ENCODE measurements at places on chromosomes 6 and 20.
A peak's percentile ranks its signal among the peaks of the same experiment; 100 is the strongest.

- no peak for DNase-seq
These were observed 22.4 kb downstream of the TRMT6 start for GRCh38 chr20:5927749-5928462.

DNA sequence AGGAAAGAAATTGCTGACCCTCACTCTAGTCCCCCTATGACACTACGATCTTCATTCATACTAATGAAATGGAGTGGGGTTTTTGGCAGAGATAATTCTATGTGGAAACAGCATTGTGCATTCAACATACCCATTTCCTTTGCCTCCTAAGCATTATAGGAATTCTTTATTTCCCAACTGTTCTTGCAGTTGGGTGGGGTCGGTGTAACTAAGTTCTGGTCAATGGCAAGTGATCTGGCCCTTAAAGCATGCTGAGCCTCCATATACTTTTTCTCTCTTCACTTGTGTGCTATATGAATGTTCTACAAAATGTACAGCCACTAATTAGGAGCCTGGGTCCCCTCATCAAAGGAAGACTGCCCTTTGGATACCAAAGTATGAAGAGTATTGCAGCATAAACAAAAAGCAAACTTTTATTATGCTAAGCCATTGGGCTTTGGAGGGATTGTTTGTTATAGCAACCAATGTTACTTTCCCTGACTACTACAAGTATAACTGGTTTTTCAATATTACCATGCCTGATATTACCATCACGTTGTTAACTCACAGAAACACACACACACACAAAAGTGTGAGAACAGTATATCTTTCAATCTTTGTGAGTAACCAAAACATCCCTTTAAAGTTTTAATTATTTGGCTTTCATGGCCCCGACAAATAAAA lies 9.0 kb upstream of the ISM1 start:
- no peak for DNase-seq

- DNase-seq: no peak
These were observed 276.8 kb downstream of the TENT5A start for GRCh38 chr6:81475646-81476045.

DNA sequence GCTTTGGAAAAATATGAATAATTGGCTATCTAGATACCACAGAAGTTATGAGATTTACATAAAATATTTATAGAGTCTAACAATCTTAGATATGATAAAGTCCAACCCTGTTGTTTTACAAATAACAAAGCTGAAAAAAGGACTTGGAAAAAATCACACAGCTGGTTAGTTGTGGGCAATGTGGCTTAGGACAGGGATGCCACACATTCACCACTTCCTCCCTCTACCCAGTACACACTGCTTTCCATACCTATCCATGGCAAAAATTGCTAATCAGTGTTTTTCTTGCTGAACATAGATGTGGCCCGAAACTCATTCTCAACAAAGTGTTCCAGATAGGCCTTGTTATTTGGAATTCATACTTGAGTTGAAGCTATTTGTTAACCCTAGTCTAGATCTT lies 147.3 kb upstream of the BMP5 start:
- no peak for DNase-seq

GRCh38 chr6:53290537-53291510 lies 57.9 kb downstream of the ELOVL5 start:
- DNase-seq: no peak

DNA sequence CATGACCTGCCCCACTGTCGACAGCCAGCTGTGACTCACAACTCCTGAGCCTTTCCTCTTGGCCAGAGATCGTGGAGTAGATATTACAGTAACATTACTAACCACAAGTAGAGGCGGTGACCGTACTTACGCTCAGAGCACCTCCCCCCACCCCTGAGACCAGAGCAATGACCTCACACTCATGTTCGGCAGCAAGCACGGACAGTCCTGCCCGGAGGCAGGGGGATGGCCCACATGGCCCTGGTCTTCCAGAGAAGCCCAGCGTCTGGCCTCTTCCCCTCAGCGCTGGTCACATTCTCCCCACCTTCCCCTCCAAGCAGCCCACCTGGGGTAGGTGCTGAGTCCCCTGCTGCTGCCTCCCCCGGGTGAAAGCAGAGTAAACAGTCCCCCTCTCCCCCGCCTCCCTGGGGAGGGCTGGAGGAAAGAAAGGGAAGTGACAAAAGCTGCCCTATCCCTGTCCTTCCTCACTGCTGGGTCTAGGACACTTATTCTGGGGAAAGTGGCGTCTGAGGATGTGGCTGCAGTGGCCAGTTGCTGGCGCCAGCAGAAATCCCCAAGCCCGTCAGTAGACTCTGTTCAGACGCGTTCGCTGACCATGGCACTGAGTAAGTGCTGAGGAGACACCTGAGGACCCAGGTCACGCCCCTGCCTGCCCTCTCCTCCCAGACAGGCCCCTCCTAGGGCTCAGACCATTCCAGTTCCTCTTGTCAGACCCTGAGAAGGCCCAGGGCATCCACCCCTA lies 68.5 kb downstream of the MRPL14 start:
- peak; percentile 55 for DNase-seq

GRCh38 chr20:56949318-56949717 lies 317.1 kb downstream of the BMP7 start:
- DNase-seq: no peak

GRCh38 chr6:152981989-152982903 lies 595 bp downstream of the FBXO5 start:
- no peak for DNase-seq

GRCh38 chr6:104710543-104711335 lies 149.0 kb downstream of the HACE1 start:
- DNase-seq: no peak

- DNase-seq: no peak
These were observed 111.2 kb downstream of the CDK19 start for GRCh38 chr6:110703906-110704594.

DNA sequence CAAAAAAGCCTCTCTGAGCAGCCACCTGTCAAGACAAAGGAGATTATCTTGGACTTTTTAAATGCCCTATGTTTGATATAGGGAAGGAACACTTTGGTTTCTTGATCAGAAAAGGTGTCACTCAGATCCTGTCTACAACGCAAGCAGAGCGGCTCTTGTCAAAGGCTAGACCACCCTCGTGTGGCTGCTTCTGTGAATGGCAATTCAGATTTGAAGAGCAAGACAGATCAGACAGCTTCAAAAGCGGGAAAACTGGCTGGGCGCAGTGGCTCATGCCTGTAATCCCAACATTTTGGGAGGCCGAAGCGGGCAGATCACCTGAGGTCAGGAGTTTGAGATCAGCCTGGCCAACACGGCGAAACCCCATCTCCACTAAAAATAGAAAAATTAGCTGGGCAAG lies 10.1 kb upstream of the NXT1 start:
- no peak for DNase-seq

DNA sequence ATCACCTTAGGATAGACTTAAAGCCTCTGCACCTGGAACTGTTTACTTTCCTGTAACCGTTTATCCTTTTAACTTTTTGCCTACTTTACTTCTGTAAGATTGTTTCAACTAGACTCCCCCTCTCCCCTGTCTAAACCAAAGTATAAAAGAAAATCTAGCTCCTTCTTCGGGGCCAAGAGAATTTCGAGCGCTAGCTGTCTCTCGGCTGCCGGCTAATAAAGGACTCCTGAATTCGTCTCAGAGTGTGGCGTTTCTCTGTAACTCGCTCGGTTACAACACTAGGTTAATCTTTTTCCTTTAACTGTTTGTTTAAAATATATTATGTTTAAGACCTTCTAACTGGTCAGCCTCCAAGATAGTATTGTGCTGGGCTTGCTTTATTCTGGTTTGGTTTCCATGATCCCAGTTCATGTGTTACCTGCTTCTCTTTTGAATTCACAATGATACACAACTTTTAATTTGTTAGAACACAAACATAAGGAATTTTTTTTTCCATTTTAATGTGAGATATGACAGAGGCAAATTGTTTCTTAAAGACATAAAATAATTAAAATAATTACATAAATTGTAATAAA lies 8.7 kb upstream of the NQO2 start:
- no peak for DNase-seq

- peak; percentile 27 for DNase-seq
These were observed 40.9 kb downstream of the ZFP64 start for GRCh38 chr20:52150440-52151258.

DNA sequence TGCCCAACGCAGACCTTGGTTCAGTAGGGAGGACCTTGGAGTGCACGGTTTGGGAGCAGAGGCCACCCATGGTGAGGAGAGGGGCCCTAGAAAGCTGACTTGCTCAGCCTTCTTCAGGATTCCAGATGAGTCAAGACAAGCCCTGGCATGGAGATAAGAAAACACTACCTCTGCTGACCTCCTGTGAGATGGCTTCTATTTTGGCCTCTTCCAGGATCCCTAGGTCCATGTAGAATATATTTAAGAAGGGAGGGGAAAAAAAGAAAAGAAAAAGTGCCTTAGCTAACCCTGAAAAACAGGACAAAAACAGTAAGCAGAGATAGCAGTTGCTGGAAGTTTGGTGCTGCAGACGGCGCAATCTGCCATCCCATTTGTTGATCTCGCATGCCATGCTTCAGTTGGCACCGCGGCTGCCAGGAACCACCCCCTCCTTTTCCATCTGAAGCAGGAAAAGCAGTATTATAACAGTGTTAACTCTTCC lies 100.0 kb downstream of the ARMC2 start:
- DNase-seq: no peak

- DNase-seq: no peak
These were observed 23.0 kb downstream of the PRR18 start for GRCh38 chr6:166285233-166285632.

DNA sequence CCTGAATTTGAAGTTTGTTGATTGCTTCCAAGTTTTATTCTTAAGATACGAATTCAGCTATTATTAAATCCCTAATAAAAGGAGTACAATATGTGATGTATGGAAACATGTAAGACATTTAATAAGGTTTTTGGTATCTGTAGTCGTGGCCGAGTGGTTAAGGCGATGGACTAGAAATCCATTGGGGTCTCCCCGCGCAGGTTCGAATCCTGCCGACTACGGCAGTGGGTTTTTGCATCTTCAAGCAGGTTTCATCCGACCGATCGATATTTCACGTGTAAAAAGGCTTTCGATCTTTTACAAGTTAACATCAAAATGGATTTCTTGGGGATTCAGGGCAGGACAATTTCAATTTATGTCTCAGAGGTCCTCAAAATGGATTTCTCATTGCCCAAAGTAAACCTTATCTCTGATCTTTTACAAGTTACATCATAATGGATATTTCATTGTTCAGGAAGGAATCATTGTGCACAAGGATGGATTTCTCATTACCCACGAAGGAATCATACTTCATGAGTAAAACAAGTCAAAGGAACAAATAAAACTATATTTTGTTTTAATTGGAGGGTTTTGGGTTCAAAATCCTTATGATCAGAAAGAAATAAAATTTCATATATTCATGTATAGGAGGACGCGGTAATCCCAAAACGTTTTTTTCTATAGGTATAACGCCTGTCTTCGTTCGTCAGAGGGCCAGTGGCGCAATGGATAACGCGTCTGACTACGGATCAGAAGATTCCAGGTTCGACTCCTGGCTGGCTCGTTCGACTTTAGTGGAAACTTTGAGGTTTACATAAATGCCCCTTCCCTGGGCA lies 37.3 kb upstream of the BTN3A2 start:
- DNase-seq: no peak

DNA sequence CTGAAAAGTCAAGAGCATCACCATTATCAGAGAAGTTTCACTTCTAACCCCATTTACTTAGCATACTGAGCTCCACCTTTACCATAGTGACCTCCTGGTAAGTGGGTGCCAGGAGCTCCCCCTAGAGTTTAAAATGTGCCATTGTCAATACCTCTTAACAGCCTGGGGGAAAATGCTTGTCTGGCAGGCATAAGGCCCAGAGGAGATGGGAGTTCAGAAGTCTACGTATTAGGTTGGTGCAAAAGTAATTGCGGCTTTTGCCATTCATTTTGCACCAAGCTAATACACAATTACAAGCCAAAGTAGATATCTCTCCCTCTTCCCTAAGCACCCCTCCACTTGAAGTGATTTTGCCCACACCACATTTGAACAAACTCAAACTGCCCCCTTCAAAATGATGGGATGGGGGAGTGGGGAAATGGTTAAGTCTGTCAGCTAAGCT lies 919.0 kb downstream of the KIF16B start:
- DNase-seq: peak; percentile 28

- DNase-seq: no peak
These were observed 49.9 kb downstream of the BMP5 start for GRCh38 chr6:55825402-55826051.

DNA sequence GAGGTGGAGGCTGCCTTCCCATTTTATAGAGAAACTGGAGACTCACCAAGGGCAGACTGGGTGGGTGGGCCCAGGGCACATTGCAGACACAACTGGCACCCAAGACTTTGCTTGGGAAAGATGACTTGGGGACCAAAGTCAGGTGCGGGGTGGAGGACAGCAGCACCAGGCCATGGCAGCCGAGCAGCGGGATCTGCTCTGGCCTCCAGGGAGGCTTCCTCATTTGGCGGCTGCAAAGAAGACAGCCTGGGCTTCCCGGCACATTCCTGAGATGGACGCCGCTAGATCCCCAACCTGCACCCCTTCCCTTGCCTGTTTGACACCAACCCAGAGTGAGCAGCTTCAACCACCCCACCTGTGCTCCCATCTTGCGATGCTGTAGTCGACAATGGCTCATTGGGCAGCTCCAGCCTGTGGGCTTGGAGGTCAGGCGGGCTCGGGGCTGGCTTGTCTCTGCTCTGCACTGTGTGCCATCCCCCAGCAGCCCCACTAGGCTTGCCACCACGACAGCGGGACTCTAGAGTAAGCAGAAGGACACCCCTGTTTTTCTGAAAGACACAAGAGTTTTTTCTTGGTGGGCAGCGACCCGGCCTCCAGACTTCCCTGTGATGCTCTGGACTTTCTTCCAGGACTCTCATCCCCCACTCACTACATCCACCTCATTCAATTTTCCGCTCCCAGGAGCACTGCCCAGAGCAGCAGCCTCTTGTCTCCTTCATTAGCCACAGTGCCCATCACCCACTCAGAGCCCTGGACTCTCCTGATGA lies 184.9 kb upstream of the CST7 start:
- no peak for DNase-seq

- DNase-seq: no peak
These were observed 362.3 kb downstream of the MAFB start for GRCh38 chr20:40326784-40327183.

DNA sequence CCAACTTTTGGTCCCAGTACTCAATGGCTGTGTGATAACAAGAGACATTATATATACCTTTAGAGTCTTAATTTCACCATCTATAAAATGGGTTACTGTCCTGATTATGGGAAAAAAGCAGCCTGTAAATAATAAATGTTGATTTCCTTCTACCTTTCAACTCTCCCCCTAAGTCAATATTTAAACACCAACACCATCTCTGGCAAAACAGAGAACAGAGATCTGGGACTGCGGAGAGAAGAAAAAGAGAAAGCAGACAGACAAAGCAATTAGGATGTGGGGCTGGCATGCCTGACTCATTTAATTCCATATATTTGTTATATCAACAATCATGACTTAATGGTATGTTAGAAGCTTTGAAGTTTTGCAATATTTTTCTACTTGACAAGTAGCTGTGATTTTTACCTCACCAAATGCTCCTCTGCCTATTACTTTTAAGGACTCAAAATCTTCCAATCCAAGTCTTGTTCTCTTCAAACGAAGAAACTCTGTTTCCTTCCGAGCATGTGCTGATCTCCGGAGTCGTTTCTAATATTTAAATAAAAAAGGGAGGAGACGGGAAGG lies 23.3 kb downstream of the STK38 start:
- no peak for DNase-seq

GRCh38 chr20:8076306-8077136 lies 55.5 kb upstream of the PLCB1 start:
- no peak for DNase-seq
